ENCODE measurements at places on chromosomes 1 and 21.

GRCh38 chr1:26302733-26303405 is 3.6 kb downstream of the UBXN11 start:
- DNase-seq: no peak

DNA sequence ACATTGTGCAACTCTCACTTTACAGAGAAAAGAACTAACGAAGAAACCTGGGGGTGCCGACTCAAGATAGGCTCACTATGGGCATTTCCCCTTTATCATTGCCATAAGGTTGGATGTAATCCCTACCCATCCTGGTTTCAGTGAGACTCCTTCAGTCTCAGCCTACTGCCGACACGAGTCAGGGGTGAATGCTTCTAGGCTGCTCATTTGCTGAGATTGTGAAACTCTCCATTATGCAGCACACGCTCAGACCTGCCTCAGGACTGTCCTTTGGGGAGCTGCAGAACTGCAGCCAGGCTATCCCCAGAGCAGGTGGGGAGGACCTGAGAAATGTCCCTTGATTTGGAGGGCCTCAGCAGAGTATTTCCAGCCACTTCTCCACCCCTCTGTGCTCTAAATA is 22.2 kb downstream of the TSHB start:
- no peak for DNase-seq

DNA sequence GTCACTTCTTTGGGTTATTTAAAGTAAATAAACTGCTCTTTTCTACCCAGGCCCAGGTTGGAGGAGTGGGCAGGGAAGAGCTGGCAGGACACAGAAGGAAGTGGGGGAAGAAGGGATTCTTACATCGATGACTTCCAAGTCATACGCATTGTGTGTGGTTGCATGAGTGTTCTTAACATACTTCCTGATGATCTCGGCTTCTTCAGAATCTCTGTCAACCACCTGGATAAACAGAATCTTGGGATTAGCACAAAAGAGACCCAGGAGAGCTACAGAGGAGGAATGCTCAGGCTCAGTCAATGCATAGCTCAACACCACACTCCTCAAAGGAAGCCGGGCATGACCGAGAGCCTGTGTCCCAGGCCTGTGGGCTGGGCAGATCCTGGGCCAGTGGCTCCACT is 42.1 kb downstream of the PARP1 start:
- no peak for DNase-seq

GRCh38 chr1:10751160-10751559 is 45.3 kb downstream of the CASZ1 start:
- no peak for DNase-seq

DNA sequence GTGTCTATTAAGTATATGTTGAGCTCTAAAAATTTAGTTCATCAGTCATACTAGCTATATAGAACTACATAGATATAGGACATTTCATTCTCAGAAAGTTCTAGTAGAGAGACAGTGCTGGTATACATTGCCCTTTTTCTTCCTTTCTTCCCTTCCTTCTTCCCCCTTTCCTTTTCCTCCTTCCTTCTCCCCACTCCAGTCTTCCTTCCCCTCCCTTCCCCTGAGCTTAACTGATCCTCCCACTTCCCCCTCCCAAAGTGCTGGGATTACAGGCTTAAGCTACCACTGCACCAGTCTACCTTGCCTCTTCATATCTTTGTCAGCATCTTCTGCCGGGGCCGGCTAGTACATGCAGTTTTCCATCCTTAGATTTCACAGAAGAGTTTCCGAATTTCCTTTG is 12.1 kb downstream of the THRAP3 start:
- DNase-seq: no peak

GRCh38 chr1:160954158-160955104 is at the start of gene ITLN2:
Gene ITLN2, minus strand, starts transcription at chr1:160954809. Its CDS starts 68 bp downstream, at chr1:160954741.
- no peak for DNase-seq

DNA sequence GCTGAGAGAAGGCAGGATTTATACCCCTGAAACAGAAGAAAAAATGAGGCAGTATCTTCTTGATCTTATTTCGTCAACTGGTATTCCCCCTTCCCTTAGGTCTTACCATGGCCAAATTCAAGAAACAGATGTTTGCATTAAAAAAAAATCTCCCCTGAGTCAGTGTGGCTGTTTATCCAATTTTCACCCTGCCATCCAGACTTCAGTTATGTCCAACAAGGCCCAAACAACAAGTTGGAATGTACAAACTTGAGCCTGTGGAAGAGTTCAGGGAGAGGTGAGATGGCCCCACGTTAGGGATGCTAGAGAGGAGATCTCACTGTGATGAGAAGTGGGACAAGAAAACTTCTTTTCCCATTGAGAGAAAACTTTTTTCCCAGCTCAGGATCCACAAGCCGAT is 147.2 kb upstream of the PROX1 start:
- peak; percentile 55 for DNase-seq
